ENCODE measurements at places on chromosomes 1 and 21. TPM values are rescaled to one million over a fixed set of nuclear protein-coding genes. Genes with fewer than 3 reads are reported as not detected.

The ADCY10 gene
- total RNA-seq: not detected

- no peak overlapping the region for H3K27ac ChIP-seq
- H3K4me3 ChIP-seq: no peak overlapping the region
- H3K27me3 ChIP-seq: no peaks in the 10 kb centered on the region
- DNase-seq: no peak
- no peaks in the 10 kb centered on the region for H3K4me1 ChIP-seq
- H3K36me3 ChIP-seq: peaks cover 6% of the 10 kb centered on the region
These were observed 30.3 kb upstream of the ANGPTL7 start for GRCh38 chr1:11158720-11159321.

DNA sequence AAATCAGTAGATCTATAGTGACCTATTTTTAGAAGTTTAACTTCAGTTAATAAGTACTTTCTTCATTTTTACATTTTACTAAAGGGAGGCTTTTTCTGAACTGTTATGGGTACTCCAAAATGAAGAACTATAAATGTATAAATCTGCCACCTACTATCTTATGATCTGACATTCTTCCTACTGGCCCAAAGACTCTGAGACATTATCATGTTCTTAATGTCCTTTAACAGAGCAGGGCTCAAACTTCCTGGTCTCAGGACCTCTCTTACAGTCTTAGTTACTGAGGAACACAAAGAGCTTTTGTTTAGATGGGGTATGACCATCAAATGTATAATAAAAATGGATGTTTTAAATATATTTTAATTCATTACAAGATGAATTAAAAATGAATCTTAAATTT, 8.9 kb downstream of the TRIM33 start:
- no peak for DNase-seq
- H3K27me3 ChIP-seq: no peaks in the 10 kb centered on the region
- H3K36me3 ChIP-seq: no peaks in the 10 kb centered on the region
- H3K4me1 ChIP-seq: peaks cover 11% of the 10 kb centered on the region

GRCh38 chr1:75588779-75589475, 22.0 kb downstream of the SLC44A5 start:
- H3K36me3 ChIP-seq: no peaks in the 10 kb centered on the region
- H3K27ac ChIP-seq: no peak overlapping the region
- H3K4me1 ChIP-seq: no peaks in the 10 kb centered on the region
- no peak overlapping the region for H3K4me3 ChIP-seq
- DNase-seq: no peak

DNA sequence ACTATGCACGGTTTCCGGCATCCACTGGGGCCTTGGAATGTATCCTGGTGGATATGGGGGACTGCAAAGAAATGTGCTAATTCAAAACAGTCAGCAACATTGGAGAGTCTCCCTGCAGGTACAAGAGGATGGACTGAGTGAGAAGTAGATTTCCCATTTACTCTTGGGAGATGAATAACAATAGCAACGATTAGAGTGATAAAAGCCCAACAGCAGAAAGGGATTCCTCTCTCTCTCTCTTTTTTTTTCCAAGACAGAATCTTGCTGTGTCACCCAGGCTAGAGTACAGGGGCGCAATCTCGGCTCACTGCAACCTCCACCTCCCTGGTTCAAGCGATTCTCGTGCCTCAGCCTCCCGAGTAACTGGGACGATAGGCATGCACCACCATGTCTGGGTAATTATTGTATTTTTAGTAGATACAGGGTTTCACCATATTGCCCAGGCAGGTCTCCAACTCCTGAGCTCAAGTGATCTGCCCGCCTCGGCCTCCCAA, 5.0 kb upstream of the SHCBP1L start:
- no peak overlapping the region for H3K4me3 ChIP-seq
- no peak for DNase-seq
- no peaks in the 10 kb centered on the region for H3K4me1 ChIP-seq
- H3K27me3 ChIP-seq: peaks cover 4% of the 10 kb centered on the region
- H3K27ac ChIP-seq: no peak overlapping the region

Measured in transverse colon (tissue), 4 donors.